SHP77 treated with DMSO at 0.1 percent for 48 hours (cell line): ENCODE measurements at places on chromosomes 6 and 20.

GRCh38 chr6:82862543-82862942, 203.1 kb downstream of the UBE3D start:
- no peak for DNase-seq

GRCh38 chr20:50784464-50784863, 10.4 kb upstream of the BCAS4 start:
- no peak for DNase-seq

DNA sequence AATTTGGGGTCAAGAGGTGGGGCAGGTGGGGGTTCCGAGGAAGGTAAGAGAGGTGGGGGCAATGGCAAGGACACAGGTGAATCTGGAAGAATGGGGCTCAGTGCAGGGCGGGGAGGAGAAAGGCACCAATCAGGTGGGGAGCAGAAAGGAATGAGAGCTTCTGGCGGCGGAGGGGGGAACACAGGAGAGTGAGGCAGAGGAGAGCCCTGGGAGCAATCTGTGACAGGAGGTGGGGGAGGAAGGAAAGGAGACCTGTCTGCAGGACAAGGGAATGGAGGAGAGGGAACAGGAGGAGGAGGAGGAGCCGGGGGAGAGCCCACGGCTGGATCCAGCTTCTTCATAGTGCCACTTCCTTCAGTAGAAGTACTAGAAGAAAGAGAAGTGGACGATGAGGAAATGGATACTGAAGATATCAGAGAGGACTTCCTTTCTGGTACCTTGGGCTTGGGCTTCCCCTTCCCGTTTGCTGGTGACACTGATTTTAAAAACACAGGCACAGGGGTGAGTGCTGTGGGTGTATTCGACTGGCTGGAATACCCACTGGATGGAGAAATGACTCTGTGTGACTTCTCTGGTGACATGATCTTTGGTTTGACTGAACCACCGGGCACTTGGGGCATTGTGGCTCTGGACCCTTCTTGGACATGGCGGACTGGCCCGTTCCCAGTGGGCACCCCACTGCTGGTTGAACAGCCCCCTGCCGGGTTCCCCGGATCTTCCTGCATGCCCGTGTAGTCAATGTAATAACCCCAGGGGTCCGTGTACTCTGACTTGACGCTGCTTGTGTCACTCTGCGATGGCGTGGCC, 27.4 kb downstream of the HEBP2 start:
- no peak for DNase-seq

GRCh38 chr6:52927451-52927850, 18.0 kb upstream of the GSTA3 start:
- DNase-seq = no peak

- no peak for DNase-seq
Measured at GRCh38 chr6:129486327-129486726, 223.7 kb downstream of the ARHGAP18 start.

DNA sequence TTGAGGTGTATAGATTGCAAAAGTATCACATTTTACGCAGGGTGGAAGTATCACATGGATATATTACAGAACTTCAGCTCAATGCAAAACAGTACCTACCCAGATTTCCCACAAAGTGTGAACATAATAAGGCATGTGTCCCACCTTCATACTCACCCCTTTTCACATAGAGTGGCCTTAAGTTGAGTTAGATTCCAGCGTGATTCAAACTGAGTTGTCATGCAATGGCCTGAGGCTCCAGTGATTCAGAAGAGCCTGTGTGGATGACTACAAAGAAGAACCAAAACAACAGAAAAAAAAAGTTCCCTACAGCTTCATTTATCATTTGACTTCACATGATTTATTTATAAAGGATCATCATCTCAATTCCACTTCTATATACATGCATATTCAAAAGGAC, 309.7 kb downstream of the SLC35F1 start:
- DNase-seq = no peak

DNA sequence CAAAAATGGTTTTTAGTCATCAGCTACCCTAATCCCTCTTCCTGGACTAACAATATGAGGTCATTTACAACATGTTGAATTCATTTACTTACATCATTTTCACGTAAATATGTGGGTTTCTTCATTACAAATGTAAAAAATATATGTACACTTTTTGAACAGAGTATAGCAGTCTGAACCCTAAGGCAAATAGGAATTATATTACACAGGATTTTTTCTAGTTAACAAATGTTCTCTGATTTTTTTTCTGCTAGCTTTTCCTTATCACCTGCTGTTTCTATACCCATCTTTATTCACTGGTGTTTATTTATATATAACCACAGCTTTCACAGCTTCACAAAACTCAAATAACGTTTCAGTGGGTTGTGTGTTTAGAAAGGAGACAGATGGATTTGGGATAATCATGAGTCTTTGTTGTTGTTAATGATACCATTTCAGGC, 21.0 kb upstream of the CD2AP start:
- DNase-seq = no peak

DNA sequence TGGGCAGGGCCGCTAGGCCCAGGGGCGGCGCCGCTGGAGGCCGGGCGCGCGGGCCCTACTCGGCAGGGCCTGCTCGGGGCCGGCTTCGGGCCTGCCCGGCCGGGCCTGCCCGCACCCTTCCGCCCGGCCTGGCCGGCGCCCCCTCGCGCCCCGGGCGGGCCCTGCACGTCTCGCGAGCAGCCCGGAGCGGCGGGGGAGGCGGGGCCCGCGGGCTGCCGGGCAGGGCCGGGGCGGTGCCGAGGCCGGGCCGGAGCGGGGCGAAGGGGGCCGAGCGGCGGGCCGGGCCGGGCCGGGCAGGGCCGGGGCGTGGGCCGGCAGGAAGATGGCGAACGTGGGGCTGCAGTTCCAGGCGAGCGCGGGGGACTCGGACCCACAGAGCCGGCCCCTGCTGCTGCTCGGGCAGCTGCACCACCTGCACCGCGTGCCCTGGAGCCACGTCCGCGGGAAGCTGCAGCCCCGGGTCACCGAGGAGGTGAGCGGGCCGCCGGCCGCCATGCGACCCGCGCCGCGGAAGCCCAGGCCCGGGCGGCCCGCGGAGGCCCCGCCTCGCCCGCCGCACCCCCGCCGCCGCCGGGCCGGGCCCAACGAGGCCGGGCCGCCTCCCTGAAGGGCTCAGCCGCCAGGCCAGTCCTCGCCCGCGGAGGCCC, at the start of gene NPEPL1:
Gene NPEPL1 (plus strand): TSS at position 222 of the 647 bp plus-strand sequence. CDS start 101 bp downstream, at position 323.
- no peak for DNase-seq

GRCh38 chr6:130888246-130888645, 61.0 kb downstream of the SMLR1 start:
- no peak for DNase-seq

- DNase-seq = no peak
Measured at GRCh38 chr20:24741493-24742072, 207.5 kb upstream of the CST7 start.

GRCh38 chr20:57996465-57996864, 232.0 kb downstream of the ANKRD60 start:
- no peak for DNase-seq

DNA sequence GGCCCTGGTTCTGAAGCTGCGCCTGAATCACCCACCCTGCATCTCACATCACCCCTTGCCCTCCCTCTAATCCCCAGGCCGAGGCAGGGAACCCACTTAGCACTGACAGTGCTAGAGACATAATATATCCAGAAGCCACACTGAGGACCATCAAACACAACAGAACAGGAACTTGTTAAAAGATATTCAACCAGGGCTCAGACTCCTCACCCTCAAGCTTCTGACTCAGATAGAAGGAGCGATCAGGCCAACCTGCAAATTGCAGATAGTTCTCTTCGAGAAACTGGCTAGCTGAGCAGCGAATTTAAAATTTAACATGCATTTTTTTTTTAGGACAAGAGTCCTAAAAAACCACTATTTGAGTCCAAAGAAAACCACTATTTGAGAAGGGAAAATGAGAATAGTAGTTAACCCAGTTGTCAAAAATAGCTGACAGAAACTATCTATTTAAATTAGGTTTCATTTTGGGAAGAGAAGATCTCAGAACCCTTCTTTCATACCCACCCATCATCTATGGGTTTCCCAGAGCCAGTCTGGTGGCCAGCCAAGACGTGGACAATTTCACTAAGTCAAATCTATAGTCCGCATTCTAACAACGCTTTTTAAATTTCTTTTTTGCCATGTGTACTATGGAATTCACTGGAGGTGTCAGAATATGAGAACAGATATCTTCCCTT, 95.6 kb downstream of the OPRM1 start:
- DNase-seq = no peak

- no peak for DNase-seq
Measured at GRCh38 chr6:40640599-40641227, 53.5 kb upstream of the LRFN2 start.

- DNase-seq = no peak
Measured at GRCh38 chr20:10447028-10447427, 11.9 kb downstream of the SLX4IP start.

- no peak for DNase-seq
Measured at GRCh38 chr6:85408039-85408438, 41.8 kb upstream of the NT5E start.

DNA sequence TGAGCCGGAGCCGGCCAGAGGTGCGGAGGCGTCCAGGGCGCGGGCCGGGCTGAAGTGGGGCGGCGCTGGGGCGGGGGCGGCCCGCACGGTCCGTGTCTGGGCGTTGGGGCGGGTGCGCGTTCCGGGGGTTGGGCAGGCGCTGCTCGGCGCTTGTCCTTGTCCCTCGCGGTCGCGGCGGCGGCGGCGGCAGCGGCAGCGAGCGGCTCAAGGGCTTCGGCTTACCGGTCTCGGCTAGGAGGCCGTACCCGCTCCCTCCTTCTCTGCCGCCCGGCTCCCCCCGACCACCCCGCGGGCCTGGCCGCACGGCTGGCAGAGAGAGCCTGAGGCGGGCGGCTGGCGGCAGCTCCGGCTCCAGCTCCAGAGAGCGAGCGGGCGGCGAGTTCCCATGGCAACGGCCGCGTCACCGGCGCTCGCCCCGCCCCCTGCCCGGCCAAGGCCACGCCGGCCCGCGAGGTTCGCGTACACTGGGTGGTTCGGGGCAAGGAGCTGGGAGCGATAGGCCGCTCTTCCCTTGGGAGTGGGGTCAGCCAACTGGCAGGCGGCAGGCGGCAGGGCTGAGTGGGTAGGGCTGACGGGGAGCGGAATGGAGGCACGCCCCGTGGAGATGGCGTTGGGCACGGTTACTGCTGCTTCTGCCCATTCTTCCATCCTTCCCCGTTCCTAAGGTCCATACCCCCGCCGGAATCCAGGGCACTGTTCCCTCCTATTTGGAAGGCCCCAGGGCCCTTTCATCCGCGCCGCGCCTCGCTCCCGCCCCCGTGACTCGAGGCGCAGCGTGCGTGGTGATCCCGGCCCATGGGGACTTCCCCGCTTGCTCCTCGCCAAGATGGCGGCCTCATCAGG, at the start of gene LRRC73:
Gene LRRC73 (minus strand): TSS at position 363 of the 843 bp plus-strand sequence. CDS start 561 bp downstream, outside the sequence.
- peak; percentile 48 for DNase-seq

DNA sequence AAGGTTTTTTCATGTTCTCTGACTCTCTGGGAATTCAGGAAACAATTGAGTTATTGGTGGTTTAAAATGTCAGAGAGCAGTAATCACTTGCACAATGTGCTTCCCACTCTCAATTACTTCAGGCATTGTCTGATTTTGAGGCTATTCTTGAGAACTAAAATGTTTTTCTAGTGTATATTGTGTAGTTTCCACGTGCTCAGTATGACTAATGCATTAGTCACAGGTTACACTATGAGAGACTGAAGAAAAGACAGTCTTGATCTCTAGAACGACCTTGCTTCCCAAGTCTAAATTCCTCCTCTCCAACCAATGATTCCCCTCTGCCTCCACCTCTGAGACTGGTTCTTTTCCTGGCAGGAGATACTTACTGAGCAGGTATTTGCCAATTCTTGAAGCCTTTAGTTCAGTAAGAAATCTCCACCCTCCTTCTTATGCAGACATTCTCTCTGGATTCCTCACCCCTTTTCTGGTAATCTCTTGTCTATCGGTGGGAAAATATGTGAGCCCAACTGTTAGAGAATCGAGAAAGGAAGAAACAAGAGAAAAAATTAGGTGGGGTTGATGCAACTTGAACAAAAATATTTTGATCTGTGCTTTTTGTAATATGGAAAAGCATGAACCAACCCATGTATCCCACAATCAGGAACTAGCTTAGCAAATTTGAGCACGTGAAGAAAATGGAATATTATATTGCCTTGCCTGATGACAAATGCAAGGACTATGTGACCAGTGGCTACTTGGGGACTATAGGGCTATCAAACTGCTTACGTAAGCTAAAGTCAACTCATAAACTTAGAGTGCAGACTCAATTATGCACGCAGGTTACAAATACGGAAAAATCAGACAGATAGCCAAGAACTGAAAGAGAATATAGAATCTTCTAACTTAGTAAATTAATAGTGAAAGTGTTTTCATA, 61.1 kb upstream of the SLC22A16 start:
- DNase-seq = no peak

DNA sequence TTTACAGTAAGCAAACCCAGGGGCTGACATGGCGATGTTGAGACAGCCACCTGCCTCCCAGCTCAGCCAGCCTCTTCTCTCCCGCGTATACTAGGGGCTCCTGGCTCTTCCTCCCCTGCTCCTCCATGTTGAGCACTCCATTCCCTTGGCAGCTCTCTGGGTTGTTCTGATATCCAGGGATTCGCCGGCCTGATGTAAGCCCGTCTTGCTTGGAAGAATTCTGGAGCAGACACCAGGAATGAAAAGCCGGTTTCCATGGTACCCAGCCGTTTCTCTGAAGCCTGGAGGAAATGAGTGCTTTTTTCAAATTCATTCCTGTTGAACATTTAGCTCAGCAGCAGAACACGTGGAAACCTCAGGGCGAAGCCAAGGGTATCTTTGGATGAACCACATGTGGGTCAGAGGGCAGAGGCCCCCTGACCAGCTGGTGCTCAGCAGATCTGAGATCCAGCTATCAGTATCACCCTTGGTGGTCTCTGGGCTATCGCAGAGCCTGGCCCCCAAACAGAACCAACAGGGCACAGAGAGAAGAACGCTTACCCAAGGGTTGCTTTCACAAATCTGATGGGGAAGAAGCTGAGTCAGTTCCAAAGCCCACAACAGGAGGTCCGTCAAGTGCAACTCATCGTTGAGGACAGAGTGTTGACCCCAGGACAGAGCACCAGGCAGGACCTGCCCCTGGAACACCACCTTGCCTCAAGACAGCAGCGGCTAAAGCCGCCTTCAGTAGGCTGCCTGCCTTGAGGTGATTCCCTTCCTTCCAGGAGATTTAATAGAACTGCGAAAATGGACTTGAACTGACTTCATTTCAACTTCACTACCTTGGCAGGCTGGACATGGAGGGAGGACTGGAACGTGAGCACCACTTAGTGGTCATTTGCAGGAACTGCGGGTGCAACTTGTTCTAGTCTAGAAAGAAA, 96.1 kb upstream of the RIN2 start:
- DNase-seq = peak; percentile 26

DNA sequence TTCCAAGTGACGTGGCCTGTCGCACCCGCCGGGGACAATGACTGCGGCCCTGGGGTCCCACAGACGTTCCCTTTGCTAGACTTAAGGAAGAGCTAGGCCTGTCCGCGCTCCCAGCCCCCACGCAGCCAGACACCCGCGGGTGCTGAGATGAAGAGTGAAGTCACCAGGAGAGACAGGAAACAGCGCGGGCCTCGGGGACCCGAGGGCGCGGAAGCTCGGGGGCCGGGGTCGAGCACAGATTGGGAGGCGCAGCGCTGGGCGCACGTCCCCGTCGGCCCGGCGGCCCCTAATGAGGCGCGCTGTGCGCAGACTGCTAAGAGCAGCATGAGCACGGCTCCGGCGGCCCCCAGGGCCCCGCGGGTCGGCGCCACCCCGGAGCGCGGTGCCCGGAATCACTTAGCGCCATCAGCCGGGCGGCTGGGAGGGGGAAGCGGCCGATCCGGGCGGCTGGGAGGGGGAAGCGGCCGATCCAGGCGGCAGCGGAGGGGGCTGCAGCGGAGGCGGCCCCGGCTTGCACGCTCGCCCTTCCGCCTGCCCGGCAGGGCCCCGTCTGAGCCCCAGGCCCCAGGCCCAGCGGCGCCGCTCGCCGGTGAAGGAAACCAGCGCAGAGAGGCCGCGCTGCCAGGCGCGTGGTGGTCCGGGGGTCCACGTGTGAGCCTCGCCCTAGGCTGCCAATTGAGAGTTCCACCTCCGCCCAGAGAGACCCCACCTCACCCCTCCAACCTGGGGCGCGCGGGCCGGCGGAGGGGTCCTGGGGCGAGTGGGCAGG, 8.3 kb upstream of the AVP start:
- DNase-seq = no peak
